Caco-2 (cell line): ENCODE measurements at places on chromosomes 4 and X.

- H3K27ac ChIP-seq: no peak overlapping the region
- no peaks in the 10 kb centered on the region for H3K4me1 ChIP-seq
- no peak overlapping the region for H3K4me3 ChIP-seq
- no peaks in the 10 kb centered on the region; the same call in 1 of the 2 replicates for H3K27me3 ChIP-seq
- no peaks in the 10 kb centered on the region for H3K36me3 ChIP-seq
These were observed 2.7 kb downstream of the CT47C1 start for GRCh38 chrX:119075270-119076025.

DNA sequence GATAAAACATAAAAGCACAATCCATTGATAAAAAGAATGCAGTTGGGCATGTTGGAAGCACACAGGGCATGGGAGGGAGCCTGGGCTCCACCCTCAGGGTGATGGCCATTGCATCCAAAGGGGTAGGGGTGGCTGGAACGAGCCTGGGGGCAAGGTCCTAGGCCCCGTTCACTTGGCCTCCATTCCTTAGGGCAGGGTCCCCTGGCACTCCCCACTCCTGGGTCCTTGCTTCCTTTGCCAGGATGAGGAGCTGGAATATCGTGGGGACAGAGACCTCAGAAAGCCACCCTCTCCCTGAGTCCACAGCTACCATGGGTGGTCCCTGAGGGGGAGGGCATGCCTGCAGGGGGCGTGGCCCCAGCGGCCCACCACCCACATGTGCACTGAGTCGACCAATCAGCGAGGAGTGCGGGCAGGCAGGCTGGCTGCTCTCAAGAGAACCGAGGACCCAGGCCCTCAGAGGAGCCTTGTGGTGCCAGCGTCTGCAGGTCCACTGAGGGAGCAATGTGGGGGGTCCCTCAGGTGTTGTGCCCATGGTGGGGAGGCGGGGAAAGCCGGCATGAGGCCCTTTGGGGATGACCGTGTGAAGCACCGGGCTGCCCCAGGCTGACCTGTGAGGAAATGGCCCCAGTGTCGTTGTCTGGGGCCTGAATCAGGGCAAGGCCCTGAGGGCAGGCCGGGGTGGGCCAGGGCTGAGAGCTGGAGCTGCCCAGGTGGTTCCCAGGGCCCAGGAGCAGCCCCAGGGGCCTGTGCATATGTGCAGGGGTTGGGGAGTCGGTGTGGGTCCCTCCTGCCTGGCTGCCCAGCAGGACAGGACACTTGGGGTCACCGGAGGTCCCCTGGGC is 78.6 kb upstream of the AMELX start:
- no peak overlapping the region for H3K27ac ChIP-seq
- no peaks in the 10 kb centered on the region for H3K4me1 ChIP-seq
- no peaks in the 10 kb centered on the region for H3K36me3 ChIP-seq
- DNase-seq: no peak
- no peak overlapping the region for H3K4me3 ChIP-seq

GRCh38 chrX:10529344-10529743 is 91.0 kb downstream of the MID1 start:
- peaks cover 15% of the 10 kb centered on the region for H3K4me1 ChIP-seq
- no peak overlapping the region for H3K4me3 ChIP-seq
- H3K27ac ChIP-seq: no peak overlapping the region
- H3K27me3 ChIP-seq: no peaks in the 10 kb centered on the region
- H3K36me3 ChIP-seq: no peaks in the 10 kb centered on the region
- no peak for DNase-seq

DNA sequence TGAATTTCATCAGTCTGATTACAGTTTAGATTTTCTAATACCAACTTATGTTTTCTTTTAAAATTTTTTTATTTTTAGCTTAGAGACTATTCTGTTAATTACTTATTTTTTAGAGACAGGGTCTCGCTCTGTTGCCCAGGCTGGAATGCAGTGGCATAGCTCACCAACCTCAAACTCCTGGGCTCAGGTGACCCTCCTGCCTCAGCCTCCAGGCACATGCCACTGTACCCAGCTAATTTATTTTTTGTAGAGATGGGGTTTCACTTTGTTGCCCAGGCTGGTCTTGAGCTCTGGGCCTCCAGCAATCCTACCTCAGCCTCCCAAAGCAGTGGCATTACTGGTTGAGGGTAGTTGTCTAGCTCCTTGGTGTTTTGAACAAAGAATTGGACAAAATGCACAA is 102.0 kb downstream of the KLHL8 start:
- DNase-seq: no peak
- H3K36me3 ChIP-seq: peaks cover 4% of the 10 kb centered on the region
- no peaks in the 10 kb centered on the region for H3K27me3 ChIP-seq

DNA sequence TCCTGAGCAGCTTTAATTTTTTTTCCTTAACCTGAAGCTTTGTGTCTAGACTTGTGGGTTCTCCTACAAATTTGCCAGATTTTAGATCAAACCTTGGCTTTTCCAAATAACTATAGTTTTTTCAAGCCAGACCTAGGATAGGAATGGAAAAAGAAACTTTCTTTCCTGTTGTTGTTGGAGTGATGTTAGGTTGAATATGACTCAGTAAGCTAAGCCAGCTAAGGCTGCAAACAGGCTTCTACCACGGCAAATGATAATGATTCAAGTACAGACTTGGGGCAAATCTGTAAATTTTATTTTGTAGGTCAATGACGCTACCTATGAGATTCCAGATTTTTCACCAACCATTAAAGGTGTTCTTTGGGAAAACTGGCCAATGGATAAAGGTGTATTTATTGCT is 45.6 kb downstream of the WDR19 start:
- H3K27ac ChIP-seq: no peak overlapping the region
- H3K36me3 ChIP-seq: no peaks in the 10 kb centered on the region
- no peak overlapping the region for H3K4me3 ChIP-seq
- H3K4me1 ChIP-seq: no peaks in the 10 kb centered on the region
- H3K27me3 ChIP-seq: no peaks in the 10 kb centered on the region

GRCh38 chr4:40956721-40957255 is 207.0 kb downstream of the NSUN7 start:
- no peaks in the 10 kb centered on the region for H3K36me3 ChIP-seq
- H3K4me3 ChIP-seq: no peak overlapping the region
- no peak for DNase-seq
- no peak overlapping the region for H3K27ac ChIP-seq
- H3K4me1 ChIP-seq: no peaks in the 10 kb centered on the region
- H3K27me3 ChIP-seq: no peaks in the 10 kb centered on the region
